Tibial nerve (tissue), 4 donors: ENCODE measurements at places on chromosomes 13 and 19. TPM values are rescaled to one million over a fixed set of nuclear protein-coding genes. Genes with fewer than 3 reads are reported as not detected.

The PGLYRP2 gene
- total RNA-seq, result not detected

The ZNF69 gene
- 9.8 TPM for total RNA-seq

The CLDN10 gene
- total RNA-seq, result 0.44 TPM

- no peak for DNase-seq
Measured at GRCh38 chr13:23848646-23849141, 40.5 kb downstream of the MIPEP start.

DNA sequence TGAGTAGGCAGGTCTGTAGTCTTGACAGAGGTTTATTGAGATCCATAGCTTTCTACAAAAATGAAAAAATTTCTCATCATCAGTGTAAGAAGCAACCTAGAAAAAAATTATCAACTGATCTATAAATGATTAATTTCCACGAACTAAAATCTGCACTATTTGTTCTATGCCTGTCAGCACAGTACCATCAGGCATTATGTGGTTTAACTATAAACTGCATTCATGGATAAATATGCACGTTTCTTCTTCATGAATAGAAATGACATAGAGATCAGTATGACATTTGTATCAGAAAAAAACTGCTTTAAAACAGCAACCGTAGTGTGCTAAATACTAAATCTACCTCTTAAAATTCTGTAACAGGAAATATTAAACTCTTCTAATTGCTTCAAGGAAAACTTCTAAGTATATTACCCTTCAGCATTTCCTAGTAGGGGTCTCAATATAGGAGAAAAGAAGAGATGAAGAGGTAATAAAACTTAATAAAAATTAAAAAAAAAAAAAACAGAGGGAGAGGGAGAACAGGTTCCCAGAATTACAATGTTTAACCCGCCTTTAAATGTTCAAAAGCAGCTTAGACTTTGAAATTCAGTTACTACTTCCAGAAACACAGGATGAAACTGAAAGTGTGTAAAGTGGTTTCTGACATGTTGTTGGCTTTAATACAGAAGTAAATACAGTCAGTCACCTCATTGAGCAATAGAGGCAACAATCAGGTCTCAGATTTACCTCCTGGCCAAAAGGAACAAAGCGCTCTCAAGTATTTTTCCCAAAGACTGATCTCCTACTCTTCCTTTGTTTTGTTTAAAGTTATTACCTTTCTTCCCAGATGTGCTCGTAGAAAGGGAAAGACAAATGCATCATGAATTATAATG, 144.4 kb downstream of the DIAPH3 start:
- no peak for DNase-seq

The CGB3 gene
- not detected for total RNA-seq

DNA sequence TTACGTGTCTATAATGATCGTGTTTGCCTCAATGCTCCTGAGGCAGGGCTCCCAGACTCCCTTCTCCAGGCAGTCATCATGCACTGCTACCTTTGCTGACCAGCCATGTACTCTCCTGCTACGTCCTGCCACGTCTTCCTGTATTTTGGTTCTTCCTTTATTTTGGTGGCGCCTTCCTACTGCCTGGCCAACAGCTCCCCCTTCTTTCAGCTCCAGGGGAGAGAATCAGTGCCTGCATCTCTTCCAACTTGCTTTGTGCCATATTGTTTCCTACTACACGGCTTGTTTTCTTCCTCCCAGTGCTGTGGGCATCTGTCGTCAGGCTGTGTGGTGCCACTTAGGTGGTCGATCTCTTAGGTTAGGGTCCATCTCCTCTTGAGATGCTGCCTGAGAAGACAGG, 96.2 kb downstream of the FGF9 start:
- DNase-seq, result no peak

DNA sequence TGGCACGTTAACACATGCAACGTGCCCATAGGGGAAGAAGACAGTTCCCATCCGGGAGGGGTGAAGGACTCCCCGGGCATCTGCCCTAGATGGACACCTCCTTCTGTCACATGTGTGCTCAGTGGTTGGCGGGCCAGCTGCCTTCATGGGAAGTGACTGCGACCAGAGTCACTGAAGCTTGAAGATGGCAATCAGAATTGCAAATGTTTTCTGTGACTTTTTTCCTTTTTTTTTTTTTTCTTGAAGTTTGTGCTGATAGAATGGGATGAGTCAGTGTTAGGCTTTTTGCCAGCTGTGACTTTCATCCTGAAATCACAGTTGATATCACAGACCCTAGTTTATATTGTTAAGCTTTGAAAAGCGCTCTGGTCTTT, 109.2 kb upstream of the MCF2L start:
- DNase-seq, result peak; percentile 65

The IGFL1 gene
- total RNA-seq, result not detected

The SBK2 gene
- total RNA-seq, result not detected

DNA sequence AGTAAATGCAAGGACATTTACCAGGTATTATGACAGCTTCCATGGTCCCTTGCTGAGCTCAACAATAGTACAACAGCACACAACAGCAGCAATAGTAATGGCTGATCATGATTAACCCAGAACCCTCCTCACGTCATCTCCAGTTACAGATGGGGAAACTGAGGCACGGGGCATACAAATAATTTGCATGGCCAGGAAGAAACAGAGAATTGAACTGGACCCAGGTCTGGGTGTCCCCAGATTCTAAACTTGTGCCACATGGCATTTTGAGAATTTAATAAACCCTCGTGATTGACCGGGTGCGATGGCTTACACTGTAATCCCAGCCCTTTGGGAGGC, 7.2 kb downstream of the MAST3 start:
- DNase-seq, result no peak

- DNase-seq, result no peak
Measured at GRCh38 chr19:46714444-46715106, 2.3 kb downstream of the PRKD2 start.

DNA sequence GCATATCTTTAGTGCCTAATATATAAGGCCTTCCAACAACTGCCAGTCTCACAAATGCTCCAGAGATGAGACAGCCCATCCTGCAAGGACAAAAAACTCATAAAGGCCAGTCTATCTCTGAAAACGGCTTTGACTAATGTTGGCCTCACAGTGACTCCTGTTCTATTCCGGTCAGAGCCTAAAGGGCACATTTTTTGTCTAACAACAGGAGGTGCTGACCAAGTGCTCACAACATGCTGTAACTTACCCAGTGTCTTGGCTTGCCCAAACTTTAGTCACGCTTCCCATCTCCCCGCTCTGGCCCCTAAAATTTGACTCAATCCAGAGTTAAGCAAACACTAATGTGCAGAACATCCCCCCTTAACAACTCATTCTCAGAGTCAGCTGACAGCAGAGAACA, 1411.2 kb upstream of the MIR17HG start:
- DNase-seq, result no peak

The NBEA gene
- total RNA-seq, result 11.4 TPM

DNA sequence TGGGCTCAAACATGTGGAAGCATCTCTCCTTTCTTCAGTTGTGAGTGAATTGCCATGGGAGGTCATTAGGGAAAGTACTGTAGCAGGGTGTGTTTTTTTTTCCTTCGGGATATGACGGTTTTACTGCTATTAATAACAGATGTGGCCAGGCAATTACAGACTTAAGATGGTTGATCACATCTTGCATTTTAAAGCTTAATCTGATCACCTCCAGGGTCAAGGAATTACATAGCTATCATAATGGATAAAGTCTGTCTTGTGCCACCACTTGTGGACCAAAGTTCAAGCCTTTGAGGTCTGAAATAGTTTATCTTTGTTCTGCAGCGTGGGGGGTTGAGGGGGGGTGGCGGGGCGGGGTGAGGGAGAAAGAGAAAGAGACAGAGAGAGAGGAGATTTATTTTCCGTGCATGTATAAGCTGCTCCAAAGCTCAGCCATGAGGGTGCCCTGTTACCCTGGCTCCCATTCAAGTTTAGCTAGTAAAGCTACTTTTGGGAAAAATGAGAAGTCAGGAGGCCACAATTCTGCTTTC, 5.5 kb upstream of the SERP2 start:
- no peak for DNase-seq

GRCh38 chr13:35966024-35966423, 165.2 kb downstream of the DCLK1 start:
- no peak for DNase-seq

The ZNF586 gene
- 12.3 TPM for total RNA-seq

GRCh38 chr13:93104270-93104669, 122.3 kb upstream of the GPC6 start:
- no peak for DNase-seq
